ENCODE measurements at places on chromosomes 1 and 21. TPM values are rescaled to one million over a fixed set of nuclear protein-coding genes. Genes with fewer than 3 reads are reported as not detected.
A peak's percentile ranks its signal among the peaks of the same experiment; 100 is the strongest.

PRR9 gene
- total RNA-seq = not detected

GRCh38 chr1:198848649-198849048 lies 209.8 kb downstream of the PTPRC start:
- no peak for DNase-seq

DNA sequence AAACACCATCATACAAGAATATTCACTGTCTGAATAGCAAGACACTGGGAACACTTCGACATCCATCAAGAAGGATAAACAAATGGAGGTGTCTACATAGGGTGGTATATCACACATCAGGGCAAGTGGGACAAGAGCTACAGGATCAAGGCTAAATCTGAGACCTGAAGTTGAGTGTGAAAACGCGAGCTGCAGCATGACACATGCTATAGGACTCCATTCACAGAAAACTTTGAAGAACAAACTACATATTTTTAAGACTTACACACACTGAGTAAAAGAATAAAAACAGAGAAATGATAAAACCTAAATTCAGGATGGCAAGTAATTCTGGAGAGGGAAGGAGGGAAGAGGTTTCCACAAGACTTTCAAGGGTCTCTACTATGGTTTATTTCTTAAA lies 2.1 kb downstream of the TTC39A start:
- DNase-seq = no peak

DNA sequence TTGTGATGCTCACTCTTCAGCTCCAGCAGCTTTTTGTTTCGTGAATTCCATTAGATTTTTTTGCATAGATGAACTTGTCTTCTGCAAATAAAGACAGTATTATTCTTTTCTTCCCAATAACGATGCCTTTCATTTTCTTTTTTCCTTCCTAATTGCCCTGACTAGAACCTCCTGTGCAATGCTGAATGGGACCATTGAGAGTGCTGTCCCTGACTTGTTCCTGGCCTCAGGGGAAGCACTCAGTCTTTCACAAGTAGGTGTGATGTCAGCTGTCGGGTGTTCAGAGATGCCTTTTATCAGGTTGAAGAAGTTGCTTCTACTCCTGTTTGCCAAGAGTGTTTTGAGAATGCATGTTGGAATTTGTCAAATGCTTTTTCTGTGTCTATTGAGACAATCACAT lies 64.3 kb upstream of the ADARB1 start:
- DNase-seq = no peak

GPR25 gene
- not detected for total RNA-seq

GRCh38 chr1:199394856-199395255 lies 632.7 kb upstream of the NR5A2 start:
- DNase-seq = no peak

DIO1 gene
- total RNA-seq = not detected

- no peak for DNase-seq
Observed at GRCh38 chr1:91891454-91891853, 5.5 kb upstream of the TGFBR3 start.

TCHHL1 gene
- total RNA-seq = not detected

KLHDC8A gene
- total RNA-seq = 1.5 TPM

SLAMF1 gene
- not detected for total RNA-seq

SYT6 gene
- total RNA-seq = 2.1 TPM

- DNase-seq = no peak
Observed at GRCh38 chr21:44654576-44655175, at the start of gene KRTAP12-4. KRTAP12-4 (minus strand) TSS chr21:44654659; CDS start chr21:44654614, 45 bp downstream.

GRCh38 chr1:222241410-222241809 lies 306.5 kb downstream of the HHIPL2 start:
- no peak for DNase-seq

DNA sequence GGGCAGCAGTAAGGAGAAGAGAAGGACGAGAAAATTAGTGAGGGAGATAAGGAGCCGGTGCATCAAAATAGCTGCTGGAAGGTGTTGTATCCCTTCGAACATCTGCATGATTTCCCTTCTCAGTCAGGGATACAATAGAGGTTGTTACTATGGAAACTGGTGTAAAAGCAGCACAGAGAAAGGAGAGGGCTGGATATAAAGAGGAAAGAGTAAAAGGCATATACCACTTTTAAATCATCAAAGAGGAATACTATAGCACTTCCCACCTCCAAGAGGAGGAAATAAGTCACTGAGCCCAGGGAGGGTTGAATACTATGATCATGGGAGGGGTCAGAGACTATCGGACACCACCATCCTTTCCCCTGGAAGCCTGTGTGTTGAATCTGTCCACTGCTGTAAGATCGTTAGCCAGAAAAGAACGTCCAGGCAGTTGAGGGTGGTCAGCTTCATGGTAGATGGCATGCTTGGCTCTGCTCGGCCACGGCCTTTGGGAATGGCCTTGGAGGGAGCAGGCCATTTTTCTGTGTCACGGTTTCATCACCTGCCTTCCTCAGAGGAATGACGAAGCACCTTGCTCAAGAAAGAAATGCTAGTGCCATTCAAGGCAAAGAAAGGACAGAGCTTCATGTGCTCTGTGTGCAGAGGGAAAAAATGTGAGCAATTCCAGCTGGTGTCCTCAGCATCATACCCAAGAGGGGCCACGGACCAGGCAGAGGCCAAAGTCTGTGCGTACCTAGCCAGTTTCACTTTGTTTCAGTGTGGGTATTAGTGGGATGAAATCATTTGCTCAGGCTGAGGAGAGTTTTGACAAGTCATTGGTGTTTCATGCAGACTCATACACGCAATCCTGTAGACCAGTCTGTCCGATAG lies 64.2 kb downstream of the IRF2BP2 start:
- DNase-seq = no peak

GRCh38 chr1:223153177-223154119 lies 10.4 kb upstream of the TLR5 start:
- DNase-seq = no peak

DNA sequence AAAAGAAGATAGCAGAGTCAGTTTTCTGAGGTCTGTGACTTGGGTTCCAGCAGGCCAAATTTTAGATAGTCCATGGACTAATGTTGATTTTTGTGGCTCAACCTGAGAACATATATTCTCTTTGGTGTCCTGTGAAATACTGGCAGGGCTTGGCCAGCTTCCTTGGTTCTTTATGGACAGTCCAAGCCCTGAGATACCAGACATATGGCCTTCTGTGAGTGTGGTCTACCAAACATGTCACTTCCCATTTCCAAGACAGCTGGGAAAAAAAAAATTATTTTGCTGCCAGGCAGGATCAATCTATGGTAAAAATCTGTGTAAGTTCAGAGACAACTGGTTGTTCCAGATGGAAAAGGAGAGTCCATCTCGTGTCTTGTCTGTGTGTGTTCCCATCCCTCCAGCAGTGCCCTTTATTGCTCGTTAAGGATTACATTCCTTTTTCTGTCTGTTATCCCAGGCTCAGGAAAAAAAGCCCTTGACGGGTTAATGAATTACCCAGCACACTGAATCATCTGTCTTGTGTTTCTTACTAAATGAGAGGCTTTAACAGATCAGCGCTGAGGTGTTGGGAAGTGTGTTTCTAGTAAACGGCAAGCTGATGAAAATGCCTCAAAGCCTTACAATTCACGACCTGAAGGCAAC lies 33.4 kb upstream of the XPR1 start:
- DNase-seq = no peak

DNA sequence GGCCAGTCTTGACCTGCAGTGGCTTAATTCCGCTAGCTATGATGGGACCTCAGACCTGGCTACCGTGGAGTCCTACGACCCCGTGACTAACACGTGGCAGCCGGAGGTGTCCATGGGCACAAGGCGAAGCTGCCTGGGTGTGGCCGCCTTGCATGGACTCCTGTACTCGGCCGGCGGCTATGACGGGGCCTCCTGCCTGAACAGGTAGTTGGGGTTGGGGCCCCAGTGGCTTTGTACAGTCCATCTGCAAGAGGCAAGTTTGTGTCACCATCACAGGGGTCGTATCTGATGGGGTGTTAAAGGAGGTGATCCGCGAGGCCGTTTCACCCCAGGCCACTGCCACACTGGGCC lies 2.9 kb downstream of the KLHL17 start:
- no peak for DNase-seq

DNA sequence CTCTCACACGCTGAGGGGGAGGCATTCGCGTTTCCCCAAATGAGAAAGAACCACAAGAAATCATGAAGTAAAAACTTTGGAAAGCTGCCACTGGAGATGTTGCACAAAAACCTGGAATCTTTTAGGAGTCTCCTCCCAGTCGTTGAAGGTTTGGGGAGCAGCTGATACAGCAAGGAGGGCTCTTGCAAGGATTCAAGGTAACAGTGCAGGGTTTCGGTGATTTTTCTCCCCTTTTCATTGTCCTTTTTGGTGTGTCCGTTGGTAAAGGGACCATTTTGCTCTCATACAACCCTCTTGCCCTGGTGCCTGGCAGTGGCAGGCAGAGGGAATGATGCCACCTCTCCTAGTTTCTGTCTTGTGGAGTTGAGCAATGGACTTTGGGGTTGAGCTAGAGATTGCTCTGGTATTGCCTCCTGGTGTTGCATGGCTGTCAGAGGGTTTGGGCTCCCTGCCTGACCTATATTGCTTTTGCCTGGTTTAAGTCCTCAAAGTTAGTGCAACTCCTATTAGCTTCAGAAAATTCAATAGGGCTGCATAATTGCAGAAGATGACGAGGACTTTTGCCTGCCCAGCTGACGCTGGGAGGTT lies 872 bp downstream of the BRINP2 start:
- DNase-seq = no peak

- DNase-seq = no peak
Observed at GRCh38 chr1:185720633-185721272, 13.4 kb upstream of the HMCN1 start.

DNA sequence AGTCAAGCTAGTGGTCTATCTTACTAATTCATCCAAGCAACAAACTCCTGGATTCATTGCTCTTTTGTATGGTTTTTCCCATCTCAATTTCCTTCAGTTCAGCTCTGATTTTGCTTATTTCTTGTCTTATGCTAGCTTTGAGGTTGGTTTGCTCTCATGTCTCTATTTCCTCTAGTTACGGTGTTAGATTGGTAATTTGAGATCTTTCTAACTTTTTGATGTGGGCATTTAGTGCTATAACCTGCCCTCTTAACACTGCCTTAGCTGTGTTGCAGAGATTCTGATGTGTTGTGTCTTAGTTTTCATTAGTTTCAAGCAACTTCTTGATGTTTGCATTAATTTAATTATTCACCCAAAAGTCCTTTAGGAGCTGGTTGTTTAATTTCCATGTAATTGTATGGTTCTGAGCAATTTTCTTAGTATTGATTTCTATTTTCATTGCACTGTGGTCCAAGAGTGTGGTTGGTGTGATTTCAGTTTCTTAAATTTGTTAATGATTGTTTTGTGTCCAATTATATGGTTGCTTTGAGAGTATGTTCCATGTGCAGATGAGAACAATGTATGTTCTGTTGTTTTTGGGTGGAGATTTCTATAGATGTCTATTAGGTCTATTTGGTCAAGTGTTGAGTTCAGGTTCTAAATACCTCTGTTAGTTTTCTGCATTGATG lies 154.6 kb downstream of the PLPPR5 start:
- no peak for DNase-seq

DNA sequence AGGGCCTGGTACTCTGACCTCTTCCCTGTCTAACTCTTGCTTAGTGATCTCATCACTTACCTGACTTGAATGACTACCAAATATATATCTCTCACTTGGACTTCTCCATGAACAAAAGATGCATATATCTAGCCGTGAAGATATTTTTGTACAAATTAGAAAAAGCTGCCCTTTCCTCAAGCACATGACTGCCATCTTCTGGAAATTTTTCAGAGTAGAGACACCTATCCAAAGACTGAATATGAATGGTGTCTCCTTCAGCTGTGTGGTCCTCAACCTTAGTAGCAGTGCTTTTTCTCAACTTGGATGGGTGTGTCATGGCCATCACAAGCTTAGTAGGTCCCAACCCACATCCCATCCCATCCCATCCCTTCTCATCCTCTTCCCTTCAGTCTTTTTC lies 142.3 kb downstream of the DNM3 start:
- DNase-seq = no peak

DNA sequence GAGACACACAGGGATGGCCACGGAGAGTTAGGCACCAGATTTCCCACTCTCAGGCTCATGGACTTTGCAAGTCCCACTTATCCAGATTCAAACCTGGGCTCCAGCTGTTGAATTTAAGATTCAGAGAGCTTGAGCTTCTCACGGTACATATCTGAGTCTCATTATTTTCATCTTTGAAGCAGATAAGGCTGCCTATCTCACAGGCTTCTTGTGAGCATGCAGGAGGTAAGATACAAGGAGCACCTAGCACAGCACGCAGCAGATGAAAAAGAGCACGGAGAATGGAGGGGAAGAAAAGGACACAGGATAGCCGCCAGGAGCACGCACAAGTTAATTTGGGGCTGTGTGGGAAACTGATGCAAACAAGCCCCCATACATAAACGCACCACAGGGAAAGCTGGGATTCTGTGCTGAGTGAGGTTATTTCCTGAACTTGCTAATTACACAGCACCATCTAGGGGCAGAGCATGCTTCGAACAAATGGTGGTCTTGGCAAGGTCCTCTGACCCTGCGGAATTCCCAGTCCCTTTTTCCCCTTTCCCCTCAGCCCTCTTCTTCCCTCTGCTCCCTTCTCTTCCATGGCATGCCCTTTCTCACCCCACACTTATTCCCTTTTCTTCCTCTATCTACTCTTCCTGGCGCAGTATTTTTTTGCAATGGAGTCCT lies 134.7 kb upstream of the VANGL1 start:
- peak; percentile 41 for DNase-seq

DNA sequence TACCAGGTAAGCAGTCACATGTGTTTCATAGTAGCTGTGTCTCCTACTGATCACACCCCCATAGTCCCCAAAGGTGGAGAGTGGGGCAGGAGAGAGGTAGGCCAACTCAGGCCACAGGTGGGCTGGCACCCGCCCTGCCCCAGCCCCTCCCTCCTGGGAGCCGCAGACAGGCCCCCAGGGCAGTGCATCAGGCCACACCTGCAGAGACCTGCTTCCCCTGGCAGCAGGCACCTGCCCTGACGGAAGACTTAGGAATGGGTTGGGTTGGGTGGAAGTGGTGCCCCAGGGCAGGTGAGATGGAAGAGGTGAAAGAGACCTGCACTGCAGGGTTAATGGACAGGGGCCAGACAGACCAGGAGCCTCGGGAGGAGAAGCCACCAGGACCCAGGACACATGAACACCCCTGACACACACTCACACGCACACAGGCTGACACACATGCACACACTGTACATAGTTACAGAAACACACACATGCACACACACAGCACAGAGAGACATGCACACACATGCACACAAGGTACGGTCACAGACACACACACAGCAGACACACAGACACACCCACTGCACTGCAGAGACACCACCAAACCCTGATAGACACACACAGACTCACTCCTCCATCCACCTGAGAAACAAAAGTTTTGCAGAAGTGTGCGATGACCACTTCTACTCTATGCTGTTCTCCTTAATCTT lies 1.7 kb upstream of the COL18A1 start:
- no peak for DNase-seq

Measured in endothelial cell (in vitro differentiated cells).